ENCODE measurements at places on chromosomes 13 and 19.

- no peak for DNase-seq
Observed at GRCh38 chr19:46533078-46533620, 37.5 kb upstream of the PNMA8B start.

GRCh38 chr13:70469077-70469476 lies 360.8 kb upstream of the KLHL1 start:
- no peak for DNase-seq

GRCh38 chr19:28424077-28424476 lies 788.9 kb downstream of the UQCRFS1 start:
- DNase-seq: no peak

DNA sequence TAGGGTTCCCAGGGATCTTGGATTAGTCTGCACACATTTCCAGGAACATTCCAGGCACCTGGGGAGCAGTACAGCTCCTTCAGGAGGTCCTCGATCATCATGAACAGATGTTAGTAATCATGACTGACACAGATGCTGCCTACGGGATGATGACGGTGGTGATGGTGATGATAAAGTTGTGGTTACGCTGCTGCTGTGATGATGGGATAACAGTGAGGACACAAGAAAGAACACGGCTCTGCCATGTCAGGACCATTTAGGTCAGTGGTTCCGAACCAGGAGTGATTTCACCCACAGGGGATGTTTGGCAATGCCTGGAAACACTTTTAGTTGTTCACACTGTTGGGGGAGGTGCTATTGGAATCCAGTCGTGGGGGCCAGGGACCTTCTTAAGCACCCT lies 1193.0 kb downstream of the UQCRFS1 start:
- no peak for DNase-seq

- no peak for DNase-seq
Observed at GRCh38 chr13:94813920-94814475, 101.7 kb upstream of the SOX21 start.

GRCh38 chr19:7680606-7681339 lies at the start of gene TRAPPC5:
Gene TRAPPC5 (plus strand): TSS chr19:7680833. CDS start chr19:7682254, 1,421 bp downstream.
- peak; percentile 59 for DNase-seq
